Activated CD4-positive, alpha-beta memory T cell treated with anti-CD3 and anti-CD28 coated beads, Interleukin-2, amount 10 ng/mL, durations not matched to agents 7 days and 5 days (primary cell): ENCODE measurements at places on chromosomes 12 and 14. TPM values are rescaled to one million over a fixed set of nuclear protein-coding genes. Genes with fewer than 3 reads are reported as not detected.

The RIMBP2 gene
- not detected for total RNA-seq

The LRP1-AS gene
- total RNA-seq = not detected

The COX8C gene
- total RNA-seq = not detected

The ZNF385A gene
- total RNA-seq = 0.38 TPM

The DNAJC22 gene
- total RNA-seq = 0.05 TPM

The MDGA2 gene
- not detected for total RNA-seq

The ANG gene
- 5.5 TPM for total RNA-seq

The KRT74 gene
- not detected for total RNA-seq

The CLEC14A gene
- total RNA-seq = not detected

The NTS gene
- not detected for total RNA-seq
